ENCODE measurements at places on chromosomes 7 and 10.

GRCh38 chr7:134811765-134812164, 32.3 kb downstream of the CALD1 start:
- DNase-seq = no peak

DNA sequence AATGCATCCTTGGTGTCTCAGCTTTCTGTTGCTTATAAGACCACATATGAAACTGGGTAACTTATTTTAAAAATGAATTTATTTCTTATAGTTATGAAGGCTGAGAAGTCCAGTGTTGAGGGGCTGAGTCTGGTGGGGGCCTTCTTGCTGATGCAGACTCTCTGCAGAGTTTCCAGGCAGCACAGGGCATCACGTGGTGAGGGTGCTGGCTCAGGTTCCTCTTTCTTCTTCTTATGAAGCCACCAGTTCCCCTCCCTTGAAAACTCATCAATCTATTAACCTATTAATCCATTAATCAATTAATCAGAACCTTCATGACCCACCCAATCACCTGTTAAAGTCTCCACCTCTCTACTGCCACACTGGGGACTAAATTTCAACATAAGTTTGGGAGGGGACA, 595.6 kb upstream of the NRP1 start:
- DNase-seq = no peak

GRCh38 chr10:113543107-113543955, 9.5 kb upstream of the HABP2 start:
- DNase-seq = no peak

- peak; percentile 30 for DNase-seq
Measured at GRCh38 chr10:112658900-112659638, 212.1 kb downstream of the VTI1A start.

DNA sequence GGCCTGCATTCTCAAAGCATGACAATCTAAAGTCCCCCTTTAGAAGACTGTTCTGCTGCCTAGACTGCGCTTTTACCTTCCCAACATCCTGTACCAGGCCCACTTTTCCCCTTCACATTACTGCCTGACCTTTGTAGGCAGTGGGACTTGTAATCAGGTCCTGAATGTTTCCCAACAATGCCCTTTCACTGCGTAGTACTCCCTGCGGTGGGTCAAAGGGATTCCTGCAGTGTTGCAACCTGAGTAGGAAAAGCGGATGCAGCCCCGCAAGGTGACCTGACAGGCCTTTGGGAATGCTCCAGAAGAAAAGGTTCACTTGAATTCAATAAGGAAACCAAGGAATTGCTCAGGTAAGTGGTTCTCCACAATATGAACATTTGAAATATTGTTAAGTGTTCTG, 4.9 kb upstream of the TCAF1 start:
- DNase-seq = no peak

DNA sequence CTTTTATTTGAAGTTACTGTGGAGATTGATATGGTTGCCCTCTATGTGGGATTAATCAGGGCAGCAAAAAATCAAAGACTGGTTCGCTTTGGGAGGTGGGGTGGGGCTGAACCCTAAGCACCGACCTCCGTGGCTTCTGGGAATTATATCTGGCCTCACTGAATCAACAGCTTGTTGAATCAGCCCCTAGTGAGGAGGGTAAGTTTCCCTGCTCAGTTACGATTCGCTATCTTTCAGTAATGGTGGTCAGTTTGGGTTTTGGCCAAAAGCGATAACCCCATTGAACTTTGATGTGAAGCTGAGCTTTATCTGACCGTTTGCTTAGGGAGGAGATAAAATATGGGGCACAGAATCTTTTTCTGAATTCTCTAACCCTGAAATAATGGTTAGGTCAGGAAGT, 16.6 kb upstream of the ARPC1A start:
- no peak for DNase-seq

- no peak for DNase-seq
Measured at GRCh38 chr7:50428911-50429310, 21.2 kb downstream of the FIGNL1 start.

GRCh38 chr7:119482209-119482608, 790.8 kb upstream of the KCND2 start:
- DNase-seq = peak; percentile 1

GRCh38 chr10:78597796-78598555, 470.8 kb upstream of the ZMIZ1 start:
- no peak for DNase-seq

DNA sequence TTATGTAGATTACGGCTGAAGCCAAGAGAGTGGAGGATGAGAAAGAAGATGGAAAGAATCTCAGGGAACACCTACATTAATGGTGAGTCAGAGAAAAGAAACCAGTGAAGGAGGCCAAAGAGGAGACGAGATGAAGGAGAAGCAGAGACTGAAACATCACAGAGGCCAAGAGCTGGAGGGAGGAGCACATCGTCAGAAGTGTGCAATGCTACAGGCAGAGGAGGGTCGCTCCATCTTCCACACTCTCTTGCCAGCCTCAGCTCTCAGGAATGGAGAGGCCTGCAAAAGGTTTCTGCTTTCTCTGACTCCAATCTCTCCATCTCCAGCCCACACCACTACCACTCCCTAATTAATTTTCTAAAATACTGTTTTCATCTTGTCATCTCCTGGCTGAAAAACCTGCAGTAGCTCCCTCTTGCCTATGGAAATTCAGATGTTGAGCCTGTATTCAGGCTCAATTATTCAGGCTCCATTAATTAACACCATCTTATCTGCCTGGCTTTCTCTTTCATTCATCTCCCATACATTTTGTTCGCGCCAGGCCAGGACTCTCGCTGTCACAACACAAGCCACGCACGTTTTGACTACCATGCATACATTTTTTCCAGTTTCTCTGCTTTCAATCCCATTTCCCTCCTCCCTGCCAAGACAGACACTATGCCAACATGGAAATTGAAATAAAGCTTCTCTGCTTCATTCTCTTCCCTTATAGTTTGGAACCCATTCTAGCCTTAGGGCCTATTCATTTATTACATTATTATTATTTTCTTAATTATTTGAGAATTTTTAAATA, 165.8 kb downstream of the INHBA start:
- no peak for DNase-seq

DNA sequence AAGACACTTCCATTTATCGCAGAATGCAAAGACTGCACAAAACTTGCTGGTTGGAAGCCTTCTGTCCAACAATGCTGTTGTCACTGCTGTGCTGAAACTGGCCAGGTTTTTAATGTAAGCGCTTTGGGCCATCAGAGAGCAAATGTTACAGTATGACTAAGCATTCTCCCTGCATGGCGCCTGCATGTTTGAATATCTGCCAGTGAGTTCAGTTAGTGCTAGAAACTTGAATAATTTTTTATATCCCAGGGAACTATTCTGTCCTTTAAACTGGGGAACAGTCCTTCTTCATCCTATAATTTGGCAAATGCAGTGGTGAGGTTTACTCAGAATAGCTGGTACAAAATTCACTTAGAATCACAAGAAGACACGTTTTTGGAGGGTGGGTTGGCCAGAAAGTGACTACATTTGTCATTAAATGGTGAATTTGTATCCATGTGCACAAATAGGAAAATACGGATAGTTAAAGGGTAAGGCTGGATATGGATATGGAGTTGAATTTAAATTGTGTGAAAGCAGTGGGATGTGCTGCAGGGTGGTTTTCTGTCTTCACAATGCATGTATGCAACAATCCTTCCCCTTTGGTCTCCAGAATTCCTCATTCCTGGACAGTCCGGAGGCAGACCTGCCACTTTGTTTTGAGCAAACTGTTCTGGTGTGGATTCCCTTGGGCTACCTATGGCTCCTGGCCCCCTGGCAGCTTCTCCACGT, 1.7 kb downstream of the ABCC2 start:
- peak; percentile 55 for DNase-seq

DNA sequence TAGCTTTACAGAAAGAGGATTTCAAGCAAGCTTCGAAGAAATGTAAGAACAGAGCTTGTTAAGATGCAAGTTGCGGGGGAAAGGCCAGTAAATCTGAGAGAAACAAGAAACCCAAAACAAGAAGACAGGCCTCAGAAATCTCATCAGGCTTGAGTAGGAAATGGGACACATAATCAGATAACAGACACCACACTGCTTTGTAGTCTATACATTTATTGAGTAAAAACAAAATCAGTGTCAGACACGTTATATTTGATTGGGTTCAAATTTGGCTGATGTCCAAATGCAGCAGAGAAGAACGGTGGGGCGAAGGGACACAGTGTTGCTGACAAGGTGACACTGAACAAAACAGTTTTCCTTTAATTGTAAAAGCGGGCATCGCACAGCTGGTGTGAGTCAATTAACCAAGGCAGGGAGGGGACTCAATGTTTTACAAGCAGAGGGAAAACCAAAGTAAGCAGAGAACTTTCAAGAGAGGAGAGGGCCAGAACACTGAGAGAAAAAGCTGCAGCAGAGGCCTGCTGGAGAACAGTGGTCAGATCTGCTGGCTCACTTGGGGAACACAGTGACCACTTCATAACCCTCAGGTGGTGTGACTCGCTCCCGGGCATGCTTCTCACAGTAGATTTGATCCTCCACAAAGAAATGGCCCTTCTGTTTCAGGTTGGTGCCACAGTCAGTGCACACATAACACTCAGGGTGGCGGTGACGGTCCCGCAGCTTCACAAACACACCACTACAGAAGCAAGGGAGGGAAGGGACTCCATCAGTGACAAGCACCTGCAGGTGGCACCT, 43.5 kb downstream of the ACSM6 start:
- no peak for DNase-seq

All from T47D (cell line).